ENCODE measurements at places on chromosomes 7 and 10.

DNA sequence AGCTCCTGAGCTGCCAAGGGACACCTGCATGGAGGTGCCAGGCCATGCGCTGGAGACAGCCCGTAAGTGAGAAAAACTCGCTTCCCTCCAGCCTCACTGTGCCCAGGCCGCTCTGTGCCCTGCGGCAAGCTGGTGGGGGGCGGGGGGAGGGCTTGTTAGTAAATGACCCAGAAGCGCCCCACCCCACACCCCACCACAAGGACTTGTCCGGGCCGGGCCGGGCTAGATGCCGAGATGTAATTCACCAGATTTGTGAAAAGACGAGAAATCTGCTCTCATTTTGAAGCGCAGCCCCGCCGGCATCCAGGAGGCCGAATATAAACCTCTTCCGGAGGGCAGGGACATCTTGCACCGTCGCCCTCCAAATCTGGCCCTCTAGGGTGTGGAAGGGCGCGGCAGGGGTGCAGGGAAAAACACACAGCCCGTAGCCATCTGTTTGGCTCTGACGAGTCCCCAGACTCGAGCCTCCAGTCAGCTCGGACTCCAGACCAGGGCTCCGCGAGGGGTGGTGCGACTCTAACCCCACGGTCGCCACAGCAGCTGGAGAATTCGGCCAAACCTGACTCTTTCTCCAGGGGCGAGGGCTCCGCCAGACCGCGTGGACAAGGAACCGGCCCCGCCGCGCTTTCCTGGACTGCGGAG, 14.8 kb downstream of the TLX1 start:
- no peak for DNase-seq

DNA sequence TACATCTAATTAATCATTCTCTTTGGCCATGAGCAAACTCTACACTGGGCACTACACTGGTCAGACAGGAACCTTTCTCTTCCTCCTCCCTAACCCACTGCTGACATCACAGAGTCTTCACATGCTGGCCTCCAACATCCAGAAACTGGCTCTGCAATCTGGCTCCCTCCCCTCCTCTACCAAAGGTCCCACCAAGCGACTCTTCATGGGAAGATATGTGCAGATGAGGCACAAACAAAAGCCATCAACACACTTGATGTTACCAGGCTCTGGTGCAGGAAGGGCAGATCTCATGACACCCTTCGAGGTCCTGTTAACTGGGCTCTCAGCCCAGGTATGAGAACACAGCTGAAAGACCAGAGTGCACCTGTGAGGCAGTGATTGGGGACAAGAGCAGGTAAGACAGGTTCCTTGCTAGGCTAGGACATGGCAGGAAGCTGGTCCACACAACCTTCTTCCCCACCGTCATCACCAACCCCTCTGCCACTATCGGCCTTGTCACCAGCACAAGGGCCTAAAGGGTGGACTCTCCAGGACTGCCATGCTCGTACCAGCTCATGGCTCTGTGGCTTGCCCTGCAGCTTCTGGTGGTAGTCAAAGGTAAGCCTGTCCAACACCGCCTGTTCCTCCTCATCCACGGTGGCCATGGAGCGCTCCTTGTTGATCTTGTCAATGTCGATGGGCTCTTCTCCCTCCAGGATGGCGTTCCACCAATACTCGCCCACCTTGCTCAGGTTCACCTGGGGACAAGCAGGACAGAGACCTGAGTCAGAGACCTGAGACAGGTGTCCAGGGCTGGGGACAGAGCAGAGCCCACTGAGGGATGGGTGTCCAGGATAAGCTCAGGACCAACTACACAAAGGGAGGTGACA, 66.6 kb upstream of the CAMK2B start:
- no peak for DNase-seq

GRCh38 chr7:107277331-107277730, 108.5 kb downstream of the HBP1 start:
- DNase-seq = no peak

- DNase-seq = no peak
Measured at GRCh38 chr10:8811201-8811600, 756.7 kb downstream of the GATA3 start.

DNA sequence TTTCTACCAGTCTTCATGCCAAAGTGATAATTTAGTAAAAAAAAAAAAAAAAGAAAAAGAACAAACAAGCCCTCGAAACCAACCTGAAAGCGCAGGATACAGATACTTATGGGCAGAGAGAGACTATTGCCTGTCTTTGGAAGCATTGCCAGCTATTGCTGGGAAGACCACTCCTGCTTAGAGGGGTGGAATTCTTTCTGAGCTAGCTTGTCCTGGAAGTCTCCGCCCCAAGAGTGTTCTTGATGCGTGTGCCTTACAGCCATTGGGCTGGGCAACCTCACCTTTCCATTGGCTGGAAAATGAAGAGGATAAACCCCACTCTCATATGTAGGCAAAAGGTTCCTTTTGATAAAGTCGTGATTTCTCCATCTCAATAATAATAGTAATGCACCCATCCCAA, 19.9 kb upstream of the INSYN2A start:
- DNase-seq = no peak

Data from activated T-cell treated with anti-CD3 and anti-CD28 coated beads for 24 hours (primary cell).